ENCODE measurements at places on chromosomes 6 and 20. TPM values are rescaled to one million over a fixed set of nuclear protein-coding genes. Genes with fewer than 3 reads are reported as not detected.

Gene ZBTB46
- 67.1 TPM for total RNA-seq

Gene SLC4A11
- total RNA-seq = 26.0 TPM

Gene RNF39
- total RNA-seq = not detected

Gene MYLK2
- 42.1 TPM for total RNA-seq

Gene EBF4
- 0.77 TPM for total RNA-seq

Gene HTR1E
- not detected for total RNA-seq

Gene VPS16
- 32.5 TPM for total RNA-seq

Gene SLC35F1
- under 0.01 TPM for total RNA-seq

Gene LY6G5B
- 0.64 TPM for total RNA-seq

Gene SUMO4
- 1.0 TPM for total RNA-seq

Gene MEI4
- not detected for total RNA-seq

Gene RHAG
- total RNA-seq = not detected

Gene RSPH9
- total RNA-seq = 0.25 TPM

Gene GTF3C6
- 28.7 TPM for total RNA-seq

Gene C6orf52
- total RNA-seq = 0.25 TPM

Gene RSPO3
- total RNA-seq = not detected

Gene SRSF12
- under 0.01 TPM for total RNA-seq

Gene FAM110A
- 1.3 TPM for total RNA-seq

Gene CCM2L
- total RNA-seq = 17.3 TPM

Gene FAM83D
- 22.3 TPM for total RNA-seq

Gene SPATS1
- total RNA-seq = not detected

Gene SIRPG
- not detected for total RNA-seq

Gene TREM1
- total RNA-seq = not detected

Gene SLC13A3
- under 0.01 TPM for total RNA-seq

Gene HLA-DQB1
- under 0.01 TPM for total RNA-seq

Gene NKAIN4
- total RNA-seq = not detected

Gene PLTP
- total RNA-seq = 2.8 TPM

Gene PRKN
- 0.39 TPM for total RNA-seq

Gene SLC2A10
- 5.4 TPM for total RNA-seq

Gene GCNT2
- total RNA-seq = 57.8 TPM

Gene FBXO30
- 11.4 TPM for total RNA-seq

Gene CLPSL2
- not detected for total RNA-seq

Gene RAD21L1
- not detected for total RNA-seq

Gene SRMS
- total RNA-seq = not detected

Gene RPP40
- total RNA-seq = 14.3 TPM

Gene DLK2
- 0.76 TPM for total RNA-seq

Gene EYA2
- total RNA-seq = not detected

Gene SYNDIG1
- total RNA-seq = not detected

Gene GRIK2
- total RNA-seq = not detected

Gene TTLL9
- not detected for total RNA-seq

Gene LHFPL5
- total RNA-seq = not detected
